Neural cell (in vitro differentiated cells): ENCODE measurements at places on chromosomes 3 and 15. TPM values are rescaled to one million over a fixed set of nuclear protein-coding genes. Genes with fewer than 3 reads are reported as not detected.

Gene IGSF11
- polyA plus RNA-seq = 1.2 and 1.3 TPM in 2 replicates

Gene CCDC9B
- polyA plus RNA-seq = not detected in 2 replicates

Gene MAP1A
- 3.4 and 5.1 TPM in 2 replicates for polyA plus RNA-seq

Gene AADACL2
- not detected in 2 replicates for polyA plus RNA-seq

Gene CCDC39
- 0.36 and 0.66 TPM in 2 replicates for polyA plus RNA-seq

Gene NECTIN3
- polyA plus RNA-seq = 2.1 and 2.4 TPM in 2 replicates

Gene KLHL6
- polyA plus RNA-seq = not detected in 2 replicates

Gene GOLGA8T
- polyA plus RNA-seq = not detected in 2 replicates

Gene NAALADL2
- 1.6 and 2.2 TPM in 2 replicates for polyA plus RNA-seq

Gene PPIB
- 202 and 206 TPM in 2 replicates for polyA plus RNA-seq

Gene HGD
- 1.3 TPM in 1 of 2 replicates, not detected in the other for polyA plus RNA-seq

Gene SLC22A13
- polyA plus RNA-seq = 0.16 TPM in 1 of 2 replicates, not detected in the other

Gene REC114
- not detected in 2 replicates for polyA plus RNA-seq
